ENCODE measurements at places on chromosomes 1 and 21. TPM values are rescaled to one million over a fixed set of nuclear protein-coding genes. Genes with fewer than 3 reads are reported as not detected.

DNA sequence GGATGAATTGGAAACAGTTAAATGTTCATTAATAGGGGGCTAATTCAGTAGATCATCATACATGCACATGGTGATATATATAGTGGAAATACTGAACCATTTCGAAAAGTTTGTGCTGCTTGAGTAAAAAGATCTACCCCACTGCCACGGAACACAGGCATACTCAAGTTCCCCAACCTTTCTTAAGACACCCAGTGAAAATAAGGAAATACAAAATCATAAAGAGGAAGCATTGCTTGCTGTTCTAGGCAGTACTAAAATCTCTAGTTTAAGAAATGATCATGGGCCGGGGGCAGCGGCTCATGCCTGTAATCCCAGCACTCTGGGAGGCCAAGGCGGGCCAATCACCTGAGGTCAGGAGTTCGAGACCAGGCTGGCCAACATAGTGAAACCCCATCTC, 37.6 kb upstream of the KIRREL1 start:
- DNase-seq: no peak

GRCh38 chr1:78887458-78887857, 119.1 kb downstream of the ADGRL4 start:
- DNase-seq: no peak

- no peak for DNase-seq
Measured at GRCh38 chr1:155504207-155504606, 58.4 kb downstream of the ASH1L start.

DNA sequence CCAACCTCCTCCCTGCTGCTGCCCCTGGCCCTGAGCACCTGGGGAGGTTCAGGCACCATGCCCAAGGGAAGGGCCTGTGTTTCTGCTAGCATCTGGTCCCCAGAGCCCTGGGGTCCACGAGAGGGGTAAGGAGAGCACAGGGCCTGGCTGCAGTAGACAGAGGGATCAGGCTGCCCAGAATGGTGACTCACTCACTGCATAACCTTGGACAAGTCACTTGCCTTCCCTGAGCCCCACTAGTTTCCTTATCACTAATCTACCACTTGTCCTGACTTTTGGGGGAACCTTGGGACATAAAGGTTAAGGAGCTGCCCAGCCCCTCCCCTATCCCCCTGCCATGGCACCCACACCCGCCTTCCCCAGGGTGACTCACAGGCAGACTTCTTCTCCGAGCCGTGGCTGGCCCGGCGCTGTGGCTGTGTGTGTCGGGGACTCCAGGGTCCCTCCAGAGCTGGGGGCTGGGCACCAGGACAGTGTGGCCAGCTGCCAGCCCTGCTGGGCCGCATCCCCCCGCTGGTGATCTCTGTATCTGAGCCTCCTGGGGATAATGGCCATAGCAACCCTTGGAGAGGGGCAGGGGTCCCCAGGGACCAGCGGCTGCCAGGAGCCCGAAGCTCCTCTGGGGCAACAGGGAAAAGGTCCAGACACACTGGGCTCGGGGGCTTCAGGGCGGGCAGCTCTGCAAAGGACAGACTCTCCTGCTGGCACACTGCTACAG, 4.0 kb downstream of the ARHGEF19 start:
- DNase-seq: no peak

- no peak for DNase-seq
Measured at GRCh38 chr1:114081437-114082303, 72.0 kb downstream of the SYT6 start.

GRCh38 chr1:25959611-25960010, 38.3 kb downstream of the PAFAH2 start:
- no peak for DNase-seq

DNA sequence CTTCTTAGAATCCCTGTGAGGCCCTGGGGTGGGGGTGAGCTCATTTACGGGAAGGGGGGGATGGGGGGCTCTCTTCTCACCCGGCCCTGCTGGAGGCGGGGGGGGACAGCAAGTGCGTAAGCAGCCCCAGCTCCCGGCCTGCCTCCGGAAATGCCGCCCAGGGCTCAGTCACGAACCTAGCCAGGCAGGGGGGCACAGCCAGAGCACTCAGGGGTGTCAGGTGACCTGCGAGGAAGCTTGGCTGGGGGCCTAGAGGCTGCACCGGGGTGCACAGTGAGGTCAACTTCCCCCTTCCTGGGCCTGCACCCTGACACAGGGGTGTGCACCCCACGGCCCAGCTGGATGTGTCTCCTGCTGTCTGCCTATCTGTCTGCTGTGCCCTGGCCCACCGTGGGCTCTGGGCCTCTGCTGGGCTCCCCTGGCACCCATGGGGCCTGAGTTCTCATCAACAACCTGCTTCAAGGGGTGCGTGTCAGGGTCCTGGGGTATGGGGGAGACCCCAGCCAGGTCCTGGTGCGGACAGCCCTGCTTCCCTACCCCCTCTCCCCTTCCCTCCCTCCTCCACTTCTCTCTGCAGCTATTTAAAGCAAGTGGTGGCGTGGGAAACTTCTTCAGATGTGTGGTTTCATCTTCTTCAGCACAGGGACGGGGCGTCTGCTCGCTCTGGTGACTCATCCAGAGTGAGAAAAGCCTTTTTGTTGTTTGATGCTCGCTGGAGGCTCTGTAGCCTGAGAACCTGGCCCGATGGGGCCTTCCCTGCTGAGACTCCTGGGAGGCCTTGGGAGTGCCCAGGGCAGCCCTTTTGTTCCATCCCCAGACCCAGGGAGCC, 92.5 kb upstream of the RUNX3 start:
- peak; percentile 89 for DNase-seq

GRCh38 chr1:67803380-67804279, 29.6 kb downstream of the GNG12 start:
- no peak for DNase-seq

DNA sequence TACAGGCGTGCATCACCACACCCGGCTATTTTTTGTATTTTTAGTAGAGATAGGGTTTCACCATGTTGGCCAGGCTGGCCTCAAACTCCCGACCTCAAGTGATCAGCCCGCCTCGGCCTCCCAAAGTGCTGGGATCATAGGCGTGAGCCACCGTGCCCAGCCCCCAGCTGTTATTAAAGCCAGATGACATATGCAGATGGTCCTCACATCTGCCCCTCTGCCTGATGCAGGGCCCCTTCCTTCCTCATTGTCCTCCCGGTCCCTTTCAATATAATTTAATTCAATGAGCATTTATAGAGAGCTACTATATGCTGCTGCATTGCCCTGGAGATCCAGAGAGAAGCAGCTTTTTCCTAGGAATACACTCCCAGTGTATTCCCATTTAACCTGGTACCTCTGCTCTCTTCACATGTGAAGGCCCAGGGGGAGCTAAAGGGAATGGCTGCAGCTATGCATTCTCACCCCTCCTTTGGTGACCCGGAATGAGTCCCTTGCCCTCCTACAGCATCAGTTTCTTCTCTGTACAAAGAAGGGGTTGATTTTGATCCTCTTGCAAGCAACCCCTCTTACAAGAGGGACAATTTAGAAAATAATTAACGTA, 55.6 kb downstream of the L1TD1 start:
- DNase-seq: no peak

DNA sequence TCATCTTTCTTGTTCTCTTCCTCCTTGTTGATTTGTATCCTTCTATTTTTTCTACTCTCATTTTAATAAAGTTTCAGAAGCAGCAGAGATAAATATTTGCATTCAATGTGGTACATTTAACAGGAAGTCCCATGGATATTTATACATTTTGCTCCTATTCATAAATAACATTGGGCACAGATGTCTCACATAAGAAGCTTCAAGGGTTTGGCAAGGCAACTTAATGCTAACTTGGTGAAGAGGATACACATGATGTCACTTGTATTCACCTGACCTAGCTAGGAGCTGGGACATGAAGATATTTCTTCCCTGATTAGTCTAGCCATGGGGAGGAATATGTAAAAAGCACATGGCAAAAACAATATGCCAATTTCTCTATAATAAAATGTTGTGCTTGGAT, 65.1 kb upstream of the DUSP10 start:
- no peak for DNase-seq

- DNase-seq: no peak
Measured at GRCh38 chr1:12565094-12565965, 52.7 kb downstream of the DHRS3 start.

DNA sequence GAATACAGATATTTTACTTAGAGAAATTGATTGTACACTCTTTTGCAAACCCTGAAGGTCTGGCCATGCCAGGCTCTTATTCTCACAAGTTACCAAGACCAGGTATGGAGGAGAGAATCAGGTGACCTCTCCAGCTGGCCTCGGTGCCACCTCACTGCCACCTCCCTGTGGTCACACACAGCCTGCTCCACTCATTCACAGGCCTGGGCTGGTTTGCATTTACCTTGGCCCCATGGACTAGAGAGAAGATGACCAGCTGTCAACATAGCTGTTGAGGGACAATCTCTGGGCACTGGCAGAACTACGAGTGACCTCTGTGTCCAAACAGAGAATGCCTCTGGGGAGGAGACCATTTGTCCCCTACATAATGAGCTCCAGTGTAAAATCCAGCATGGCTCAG, 291.2 kb upstream of the RUNX1 start:
- no peak for DNase-seq

- DNase-seq: no peak
Measured at GRCh38 chr1:153352523-153352922, 3.9 kb upstream of the PGLYRP4 start.

- no peak for DNase-seq
Measured at GRCh38 chr1:45490121-45490625, 790 bp downstream of the TESK2 start.

DNA sequence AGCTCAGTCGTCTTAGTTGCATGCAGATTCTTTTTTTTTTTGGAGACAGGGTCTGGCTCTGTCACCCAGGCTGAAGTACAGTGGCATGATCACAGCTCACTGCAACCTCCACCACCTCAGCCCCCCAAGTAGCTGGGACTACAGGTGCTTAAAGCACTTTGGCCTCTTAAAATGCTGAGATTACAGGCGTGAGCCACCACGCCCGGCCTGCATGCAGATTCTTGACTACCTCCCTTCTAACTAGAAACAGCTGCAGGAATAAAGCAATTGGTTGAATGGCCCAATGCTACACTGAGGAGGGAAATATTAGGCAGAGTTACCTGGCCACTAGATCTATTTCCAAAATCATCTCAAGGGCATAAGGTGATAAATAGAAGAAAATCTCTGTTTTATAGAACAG, 29.5 kb upstream of the TTC39A start:
- no peak for DNase-seq

GRCh38 chr1:246306415-246307037, 200.6 kb downstream of the SMYD3 start:
- no peak for DNase-seq

DNA sequence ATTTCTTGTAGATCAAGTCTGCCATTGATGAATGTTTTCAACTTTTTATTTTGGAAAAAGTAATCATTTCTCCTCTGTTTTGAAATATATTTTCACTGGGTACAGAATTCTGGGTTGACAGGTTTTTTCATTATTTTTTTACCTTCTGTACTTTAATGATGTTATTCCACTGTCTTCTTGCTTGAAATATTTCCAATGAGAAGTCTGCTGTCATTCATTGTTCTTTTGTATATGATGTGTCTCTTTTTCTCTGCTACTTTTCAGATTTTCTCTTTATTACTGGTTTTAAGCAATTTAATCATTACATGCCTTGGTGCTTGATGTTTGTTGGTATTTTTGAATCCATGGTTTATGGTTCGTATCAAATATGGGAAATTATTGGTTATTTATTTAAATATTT, 22.4 kb upstream of the FOXO6 start:
- DNase-seq: no peak

- DNase-seq: no peak
Measured at GRCh38 chr1:240946926-240947325, 335.0 kb upstream of the GREM2 start.

DNA sequence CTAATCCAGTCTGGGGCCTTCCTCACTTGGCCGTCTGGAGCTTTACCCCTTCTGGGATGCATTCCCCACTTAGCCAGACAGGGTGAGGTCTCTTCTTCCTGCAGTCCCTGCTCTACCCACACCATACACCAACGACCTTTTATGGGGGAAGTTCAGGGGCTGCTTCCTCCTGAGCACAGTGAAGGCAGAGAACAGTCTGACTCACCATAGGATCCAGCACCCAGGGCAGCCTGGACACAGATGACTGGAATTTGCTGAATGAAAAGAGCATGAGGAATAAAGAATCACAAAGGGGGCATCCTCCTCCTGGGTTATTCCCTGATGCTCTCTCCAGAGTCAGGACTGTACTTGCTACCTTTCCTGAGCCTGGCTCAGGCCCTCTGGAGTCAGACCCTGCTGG, 4.6 kb upstream of the FOXE3 start:
- DNase-seq: no peak

DNA sequence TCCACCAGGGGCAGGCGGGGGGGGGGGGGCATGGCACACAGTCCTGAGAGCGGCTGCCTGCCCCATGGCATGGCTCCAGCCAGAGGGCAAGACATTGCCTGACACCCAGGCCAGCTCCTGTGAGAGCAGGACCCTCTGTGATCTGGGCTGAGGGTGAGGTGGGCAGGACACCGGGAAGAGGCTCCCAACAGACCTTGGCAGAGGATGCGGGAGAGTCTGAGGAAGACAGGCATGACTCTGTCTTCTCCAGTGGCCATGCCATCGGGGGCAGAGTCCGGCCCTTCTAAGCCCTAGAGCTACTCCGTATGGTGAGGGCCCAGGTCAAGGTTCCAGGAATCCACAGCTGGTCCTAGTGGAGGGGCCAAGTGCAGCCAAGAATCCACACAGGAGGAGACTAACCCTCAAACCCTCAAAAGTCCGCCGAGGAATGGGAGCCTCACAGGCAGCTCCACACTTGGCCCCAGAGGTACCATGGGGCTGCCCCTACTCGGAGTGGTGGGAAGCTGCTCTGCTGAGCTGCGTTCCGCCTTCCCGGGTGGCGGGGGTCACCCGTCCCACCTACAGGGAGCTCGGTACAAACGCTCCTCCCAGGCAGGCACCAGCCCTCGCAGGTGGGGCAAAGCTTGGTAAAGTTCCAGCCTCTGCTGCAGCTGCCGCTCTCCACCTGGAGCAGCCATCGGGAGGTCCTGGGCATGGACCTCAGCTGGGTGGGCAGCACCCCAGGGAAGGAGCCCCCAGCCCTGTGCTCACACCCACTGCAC, 6.5 kb downstream of the ACTRT2 start:
- DNase-seq: no peak

AJAP1 gene
- 2.6 TPM for total RNA-seq

ARHGEF11 gene
- total RNA-seq: 60.4 TPM

TRAPPC10 gene
- 46.8 TPM for total RNA-seq

VASH2 gene
- 2.8 TPM for total RNA-seq

TOR1AIP2 gene
- 145 TPM for total RNA-seq

DNAJC6 gene
- 5.1 TPM for total RNA-seq

ACKR1 gene
- total RNA-seq: 20.5 TPM

AIM2 gene
- total RNA-seq: 1.1 TPM

MEX3A gene
- total RNA-seq: not detected

NIBAN1 gene
- 25.5 TPM for total RNA-seq

CDCA8 gene
- 1.1 TPM for total RNA-seq

RSPO1 gene
- total RNA-seq: 5.4 TPM

Data from upper lobe of left lung (tissue), 6 donors.